A549 treated with dexamethasone at 1 μM for 4 hours (cell line): ENCODE measurements at places on chromosomes 3 and 15. TPM values are rescaled to one million over a fixed set of nuclear protein-coding genes. Genes with fewer than 3 reads are reported as not detected.

TNNC1 gene
- total RNA-seq: 0.87 to 1.3 TPM (median 1.3 TPM) in 5 replicates

ZNF80 gene
- total RNA-seq: 0.04 TPM in 1 of 5 replicates, not detected in the others

CP gene
- total RNA-seq: 4.7 to 8.1 TPM (median 5.9 TPM) in 5 replicates

AMIGO3 gene
- total RNA-seq: 0.09 to 0.83 TPM (median 0.49 TPM) in 5 replicates

GXYLT2 gene
- total RNA-seq: 1.0 to 1.5 TPM (median 1.2 TPM) in 5 replicates
